Activated naive CD4-positive, alpha-beta T cell treated with anti-CD3 and anti-CD28 coated beads, Interleukin-2, amount 10 ng/mL, durations not matched to agents 7 days and 5 days (primary cell): ENCODE measurements at places on chromosomes 2 and 18.

DNA sequence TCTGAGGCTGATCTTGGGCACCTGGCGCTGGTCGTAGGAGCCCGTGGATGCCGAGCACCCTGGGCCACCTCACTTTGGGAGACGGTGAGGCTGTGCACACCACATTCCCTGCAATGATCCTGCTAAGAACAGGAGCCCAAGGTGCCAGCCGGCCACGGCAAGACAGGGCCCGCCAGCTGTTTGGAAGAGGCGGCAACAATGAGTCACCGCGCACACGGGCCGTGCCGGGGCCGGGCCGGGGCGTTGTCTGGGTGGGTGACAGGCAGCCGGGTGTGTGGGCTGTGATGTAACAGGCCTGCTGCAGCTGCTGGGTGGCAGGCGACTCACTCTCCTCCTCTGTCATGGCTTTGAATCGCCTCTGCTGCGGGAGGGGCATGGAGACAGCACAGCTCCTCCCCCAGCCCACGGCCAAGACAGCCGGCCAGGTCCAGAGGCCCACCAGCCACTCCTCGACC, 49.7 kb upstream of the ODC1 start:
- DNase-seq: peak; percentile 38

DNA sequence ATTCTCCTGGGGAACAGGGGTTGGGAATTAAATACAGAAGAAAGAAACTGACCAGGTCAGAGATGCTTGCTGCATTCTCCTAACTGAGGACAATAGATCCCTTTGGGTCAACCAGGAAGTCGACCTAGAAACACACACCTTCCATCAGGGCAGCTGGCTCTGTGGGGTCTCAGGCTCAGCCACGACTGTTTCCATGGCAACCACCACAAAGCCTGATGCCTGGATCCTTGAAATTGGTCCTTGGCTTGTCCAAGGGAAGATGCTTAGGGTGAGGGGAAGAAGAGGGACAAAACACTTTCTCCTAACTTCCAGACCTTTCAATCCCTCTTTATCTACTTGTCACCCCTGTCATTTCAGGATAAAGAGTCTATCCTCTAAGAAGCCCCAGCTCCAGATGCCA, 194.4 kb downstream of the ALK start:
- no peak for DNase-seq

- no peak for DNase-seq
Observed at GRCh38 chr2:85240055-85240454, 87.7 kb downstream of the TGOLN2 start.

DNA sequence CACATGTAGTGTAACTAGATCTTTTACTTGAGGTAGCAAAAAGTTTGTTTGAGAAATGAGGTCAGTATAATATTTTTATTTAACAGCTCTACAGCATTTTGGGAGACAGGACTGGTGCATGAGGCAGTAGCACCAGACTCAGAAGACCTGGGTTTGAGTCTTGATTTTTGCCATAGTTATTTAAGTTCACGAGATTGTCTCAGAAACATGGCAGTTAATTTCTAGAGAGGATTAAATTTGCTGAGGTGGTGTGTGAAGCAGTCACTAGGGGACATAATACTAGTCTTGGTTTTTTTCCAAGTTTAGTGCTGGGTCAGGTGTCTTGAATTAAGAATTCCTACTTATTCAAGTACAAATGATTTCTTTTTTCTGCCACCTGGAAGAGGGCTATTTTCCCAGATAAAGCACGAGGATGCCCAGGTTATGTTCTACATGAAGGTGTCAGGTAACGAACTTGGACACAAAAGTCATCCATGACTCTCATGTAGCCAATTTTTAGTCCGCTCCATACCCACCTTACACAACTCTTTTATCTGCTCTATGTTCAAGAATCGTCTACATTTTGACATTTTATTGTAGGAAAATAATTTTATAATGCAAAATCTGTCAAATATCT, 1.4 kb downstream of the MARCHF7 start:
- no peak for DNase-seq

DNA sequence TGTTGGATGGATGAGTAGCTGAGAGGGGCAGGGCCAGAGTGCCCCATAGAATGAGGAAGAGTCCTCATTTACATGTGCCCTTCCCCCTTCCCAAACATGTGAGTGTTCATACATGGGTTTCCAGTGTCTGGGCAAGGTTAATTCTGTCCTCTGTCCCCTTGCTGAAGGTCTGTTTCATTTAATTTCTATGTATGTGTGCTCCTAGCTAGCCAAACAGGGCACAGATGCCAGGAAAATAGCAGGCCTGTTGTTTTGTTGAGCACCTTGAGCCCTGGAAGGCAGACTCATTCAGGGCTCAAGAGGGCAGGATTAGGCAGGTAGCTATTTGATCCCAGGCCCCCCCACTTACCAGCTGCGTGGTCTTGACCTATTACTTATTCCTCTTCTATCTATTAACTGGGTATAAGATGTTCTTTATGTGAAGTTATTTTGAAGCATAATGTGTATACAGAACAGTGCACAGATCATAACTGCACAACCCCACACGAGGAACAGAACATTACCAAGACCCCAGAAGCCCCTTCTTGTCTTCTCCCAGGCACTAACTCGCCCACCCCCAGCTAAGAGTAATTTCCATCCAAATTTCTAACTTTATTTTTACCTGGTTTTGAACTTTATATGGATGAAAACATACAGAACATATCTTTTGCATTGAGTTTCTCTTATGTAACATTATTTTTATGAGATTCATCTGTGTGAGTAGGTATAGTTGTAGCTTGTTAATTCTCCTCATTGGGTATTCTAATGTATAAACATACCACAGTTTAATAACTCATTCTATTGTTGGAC, 164.3 kb downstream of the RPIA start:
- DNase-seq: no peak

GRCh38 chr2:112646791-112647689, 1.3 kb downstream of the SLC20A1 start:
- no peak for DNase-seq

- no peak for DNase-seq
Observed at GRCh38 chr2:151959238-151959637, 131.0 kb upstream of the ARL5A start.

- no peak for DNase-seq
Observed at GRCh38 chr2:138922973-138923563, 142.9 kb upstream of the NXPH2 start.

- no peak for DNase-seq
Observed at GRCh38 chr18:71707400-71707799, 836.7 kb downstream of the CBLN2 start.

DNA sequence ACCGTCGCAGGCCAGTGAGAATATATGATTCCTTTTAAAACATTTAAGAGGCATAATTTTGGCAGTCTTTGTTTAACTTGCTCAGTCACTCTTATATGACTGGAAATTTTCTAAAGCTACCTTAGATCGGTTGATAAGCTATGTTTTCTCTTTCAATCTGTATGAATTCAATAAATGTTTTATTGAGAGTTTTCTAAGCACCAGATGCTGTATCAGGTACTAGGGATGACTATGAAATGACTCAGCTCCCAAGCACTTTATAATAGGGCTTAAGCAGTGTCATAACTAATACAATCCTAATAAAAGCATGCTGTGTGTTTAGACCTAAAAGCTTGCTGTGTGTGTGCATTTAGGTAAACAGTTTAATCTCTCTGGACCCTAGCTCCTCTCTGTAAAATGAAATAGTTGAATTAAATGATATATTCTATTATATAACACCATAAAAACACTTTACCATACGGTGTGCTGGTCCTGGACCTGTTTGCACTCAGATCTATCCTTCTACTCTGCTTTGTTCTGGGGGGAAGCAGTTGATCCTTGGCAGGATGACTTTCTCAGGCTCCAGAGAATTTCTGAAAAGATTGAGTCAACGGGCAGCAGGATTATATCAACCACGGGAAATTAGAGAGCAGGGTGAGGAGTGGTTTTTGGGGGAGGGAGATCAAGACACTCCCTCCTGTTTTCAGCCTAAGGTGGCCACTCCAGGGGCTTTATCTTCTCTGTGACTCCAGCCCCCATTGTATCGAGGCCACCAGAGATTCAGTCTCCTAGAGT, 26.1 kb upstream of the SLC38A11 start:
- no peak for DNase-seq

- DNase-seq: no peak
Observed at GRCh38 chr2:189347540-189347939, 93.7 kb upstream of the WDR75 start.

DNA sequence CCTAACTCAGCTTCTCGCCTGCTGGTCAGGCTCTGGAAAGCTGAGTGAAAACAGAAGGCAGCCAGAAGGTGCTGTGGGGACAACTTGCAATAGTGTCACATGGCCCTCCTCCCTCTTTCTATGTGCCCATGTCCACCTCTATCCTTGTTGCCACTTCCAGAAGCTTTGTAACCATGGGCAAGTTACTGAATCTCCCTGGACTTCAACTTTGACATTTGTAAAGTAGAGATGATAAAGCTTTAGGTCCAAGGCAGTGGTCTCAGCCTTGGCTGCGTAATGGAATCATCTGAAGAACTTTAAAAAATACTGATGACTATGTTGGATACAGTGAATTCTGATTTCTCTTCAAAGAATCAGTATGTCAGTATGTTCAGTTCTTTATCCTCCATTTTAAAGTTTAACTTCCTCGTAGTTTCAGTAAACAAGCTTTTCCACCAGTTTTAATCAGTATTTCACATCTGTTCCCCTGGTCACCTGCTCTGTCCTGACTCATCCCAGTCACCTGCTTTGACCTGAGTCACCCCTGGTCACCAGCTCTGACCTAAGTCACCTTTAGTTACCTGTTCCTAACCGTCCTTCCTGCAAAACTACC, 245.2 kb upstream of the STON1 start:
- DNase-seq: no peak

- DNase-seq: no peak
Observed at GRCh38 chr18:44507729-44508325, 172.9 kb upstream of the SETBP1 start.

- no peak for DNase-seq
Observed at GRCh38 chr18:64972545-64972944, 778.3 kb upstream of the CDH7 start.

- peak; percentile 64 for DNase-seq
Observed at GRCh38 chr2:172196768-172197431, 94.2 kb upstream of the DLX2 start.

GRCh38 chr2:235098736-235099494, 147.1 kb downstream of the SH3BP4 start:
- DNase-seq: no peak

DNA sequence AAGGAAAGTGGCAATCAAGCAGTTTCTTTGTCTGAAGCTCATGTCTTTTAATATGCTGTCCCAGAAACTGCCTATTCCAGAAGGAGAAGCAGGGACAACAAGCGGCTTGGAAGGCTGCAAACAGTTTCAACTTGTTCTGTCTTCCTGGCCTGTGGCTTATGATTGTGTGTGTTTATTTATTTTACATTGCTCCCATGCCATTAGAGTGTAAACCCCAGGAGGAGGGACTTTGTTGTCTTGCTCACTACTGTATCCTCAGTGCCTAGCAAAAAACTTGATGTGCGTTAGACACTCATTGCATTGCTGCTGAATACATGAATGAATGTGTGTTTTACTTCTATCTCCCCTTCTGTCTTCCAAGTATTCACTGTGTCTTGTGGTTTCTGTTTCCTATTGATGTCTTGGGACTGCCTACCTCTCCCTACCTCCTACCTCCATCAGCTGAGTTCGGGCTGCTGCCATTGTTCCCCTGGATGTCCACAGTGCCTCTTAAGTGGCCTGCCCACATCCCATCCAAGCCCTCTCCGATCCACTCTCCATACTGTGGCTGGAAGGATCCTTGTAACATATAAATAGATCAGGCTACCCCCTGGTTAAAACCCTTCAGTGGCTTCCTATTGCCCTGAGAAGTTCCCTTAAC, 261.4 kb downstream of the DYSF start:
- DNase-seq: no peak

GRCh38 chr2:179273461-179273962, 8.9 kb upstream of the SESTD1 start:
- no peak for DNase-seq

DNA sequence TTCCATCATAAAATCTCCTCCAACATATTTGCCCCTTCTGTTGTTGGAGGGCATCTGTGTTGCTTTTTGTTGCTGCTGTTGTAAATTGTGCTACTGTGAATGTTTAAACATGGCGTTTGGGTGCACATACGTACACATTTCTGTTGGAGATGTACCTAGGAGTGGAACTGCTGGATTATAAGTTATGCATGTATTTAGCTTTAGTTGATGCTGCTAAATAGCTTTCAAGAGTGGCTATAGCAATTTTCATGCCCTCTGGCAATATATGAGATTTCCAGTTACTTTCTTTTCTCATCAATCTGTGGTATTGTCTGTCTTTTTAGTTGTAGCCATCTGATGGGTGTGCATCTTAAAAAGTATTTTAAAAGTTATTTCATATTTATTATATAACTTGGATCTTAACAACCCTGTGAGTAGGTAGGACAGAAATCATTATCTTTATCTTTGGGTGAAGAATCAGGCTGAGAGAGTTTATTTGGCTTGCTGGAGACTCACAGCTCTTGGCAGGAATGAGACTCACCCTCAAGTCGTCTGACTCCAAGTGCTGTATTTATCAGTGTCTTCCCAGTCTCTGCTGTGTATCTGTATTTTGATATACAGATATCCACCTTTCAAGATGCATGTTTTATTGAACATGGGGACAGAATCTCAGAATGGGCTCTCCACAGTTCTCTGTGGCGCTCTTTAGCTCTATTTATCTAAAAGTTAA, 16.9 kb downstream of the ZNF236 start:
- DNase-seq: no peak

- no peak for DNase-seq
Observed at GRCh38 chr2:70698847-70699246, 69.2 kb downstream of the ADD2 start.

- no peak for DNase-seq
Observed at GRCh38 chr2:165558832-165559231, 89.3 kb downstream of the CSRNP3 start.

DNA sequence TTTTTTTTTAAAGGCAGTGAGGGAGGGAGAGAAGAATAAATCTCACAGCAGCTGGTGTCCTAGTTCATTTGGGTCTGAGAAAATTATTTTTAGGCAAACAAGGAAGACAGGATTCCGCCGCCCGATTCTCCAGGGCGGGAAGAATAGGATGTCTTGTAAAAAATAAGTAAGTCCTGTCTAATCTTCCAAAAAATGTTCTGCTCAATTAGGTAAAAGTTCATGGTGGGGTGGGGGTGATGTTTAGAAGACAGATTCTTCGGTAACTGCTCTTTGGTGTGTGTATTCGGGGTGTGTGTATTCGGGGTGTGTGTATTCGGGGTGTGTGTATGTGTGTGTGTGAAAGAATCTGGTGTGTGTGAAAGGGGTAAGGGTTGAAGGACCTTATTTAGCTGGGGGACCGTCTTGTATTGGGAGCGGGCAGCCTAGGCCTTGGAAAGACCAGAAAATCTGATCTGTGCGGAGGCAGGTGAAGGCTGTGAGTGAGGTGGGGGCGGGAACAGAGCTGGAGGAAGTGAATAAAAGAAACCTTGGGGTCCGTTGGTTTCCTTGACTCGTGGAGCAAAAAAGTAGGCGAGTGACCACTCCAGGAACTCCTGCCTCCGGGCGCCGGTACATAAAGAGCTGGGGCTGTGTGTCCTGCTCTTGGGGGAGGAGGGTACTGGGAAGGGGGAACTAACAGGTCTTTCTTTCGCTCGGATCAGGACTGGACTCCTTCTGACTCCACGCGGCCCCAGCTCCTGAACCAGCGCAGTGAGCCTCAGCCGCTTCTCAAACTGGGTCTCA, 4.4 kb upstream of the PAX3 start:
- no peak for DNase-seq
